CD4-positive, alpha-beta T cell treated with Interleukin-6 at 100 ng/mL for 8 hours (primary cell): ENCODE measurements at places on chromosomes 7 and 10.

- no peak for DNase-seq
Measured at GRCh38 chr7:22665923-22666322, 61.1 kb upstream of the IL6 start.

GRCh38 chr10:118488710-118489497 lies 106.5 kb downstream of the PRLHR start:
- no peak for DNase-seq

GRCh38 chr7:128353189-128353588 lies 8.3 kb downstream of the PRRT4 start:
- DNase-seq: no peak

- DNase-seq: no peak
Measured at GRCh38 chr7:158970132-158970531, 113.8 kb downstream of the DYNC2I1 start.

DNA sequence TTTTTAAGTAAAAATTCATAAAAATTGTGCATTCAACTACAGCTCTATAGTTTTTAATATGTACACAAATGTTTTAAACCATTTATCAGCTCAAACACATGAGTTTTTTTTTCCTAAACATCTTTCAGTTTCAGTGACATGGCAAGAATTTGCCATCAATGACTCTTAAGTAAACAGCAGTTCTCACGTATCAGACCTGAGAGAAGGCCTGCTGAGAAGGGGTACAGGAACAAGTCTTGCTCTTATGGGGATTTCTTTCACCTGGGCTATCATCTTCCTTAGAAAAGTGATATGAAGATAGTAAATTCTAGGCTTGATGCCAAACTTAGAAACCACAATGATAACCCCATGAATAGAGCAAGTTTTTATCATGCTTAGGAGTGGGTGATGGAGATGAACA lies 467.8 kb downstream of the ARL4A start:
- DNase-seq: no peak

DNA sequence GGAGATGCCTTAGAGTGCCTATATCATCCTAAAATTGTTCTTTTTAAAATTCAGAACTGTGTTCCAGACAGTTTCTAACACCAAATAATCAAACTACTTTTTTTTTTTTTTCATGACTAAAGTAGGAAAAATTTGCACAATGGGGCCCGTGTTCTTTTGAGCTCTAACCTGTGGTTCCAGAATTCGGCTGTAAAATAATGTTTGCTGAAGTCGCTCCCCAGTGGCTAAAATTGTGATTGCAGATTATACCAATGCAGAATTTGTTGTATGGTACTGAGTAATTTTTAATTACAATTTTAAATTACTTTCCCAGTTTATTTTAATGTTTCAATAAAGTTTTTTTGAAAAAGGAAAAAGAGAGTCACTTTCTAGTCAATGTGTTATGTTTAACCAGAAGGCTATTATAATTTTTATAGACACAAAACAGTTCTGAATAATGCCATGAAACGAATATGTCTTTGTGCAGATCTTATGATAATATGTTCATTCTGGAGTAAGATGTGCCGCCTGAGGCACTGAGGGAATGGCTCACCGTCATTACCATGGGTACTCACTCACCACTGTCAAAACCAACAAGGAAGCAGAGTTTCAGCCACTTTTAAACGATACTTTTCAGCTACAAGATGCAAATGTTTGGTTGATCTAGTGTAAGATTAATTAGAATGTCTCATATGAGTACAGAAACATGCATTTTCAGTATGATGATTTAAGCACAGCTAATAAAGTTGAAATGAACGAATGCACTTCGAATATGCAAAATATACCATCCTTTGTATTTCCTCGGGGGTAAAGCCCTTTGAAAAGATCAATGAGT lies 173.6 kb downstream of the PRKCQ start:
- peak; percentile 8 for DNase-seq

- no peak for DNase-seq
Measured at GRCh38 chr7:12909483-12909882, 222.1 kb downstream of the ARL4A start.

- DNase-seq: no peak
Measured at GRCh38 chr7:68406480-68406879, 1191.8 kb upstream of the AUTS2 start.

- no peak for DNase-seq
Measured at GRCh38 chr7:47091141-47091540, 490.8 kb downstream of the TNS3 start.

GRCh38 chr7:71517940-71518699 lies 386.2 kb downstream of the GALNT17 start:
- DNase-seq: no peak

DNA sequence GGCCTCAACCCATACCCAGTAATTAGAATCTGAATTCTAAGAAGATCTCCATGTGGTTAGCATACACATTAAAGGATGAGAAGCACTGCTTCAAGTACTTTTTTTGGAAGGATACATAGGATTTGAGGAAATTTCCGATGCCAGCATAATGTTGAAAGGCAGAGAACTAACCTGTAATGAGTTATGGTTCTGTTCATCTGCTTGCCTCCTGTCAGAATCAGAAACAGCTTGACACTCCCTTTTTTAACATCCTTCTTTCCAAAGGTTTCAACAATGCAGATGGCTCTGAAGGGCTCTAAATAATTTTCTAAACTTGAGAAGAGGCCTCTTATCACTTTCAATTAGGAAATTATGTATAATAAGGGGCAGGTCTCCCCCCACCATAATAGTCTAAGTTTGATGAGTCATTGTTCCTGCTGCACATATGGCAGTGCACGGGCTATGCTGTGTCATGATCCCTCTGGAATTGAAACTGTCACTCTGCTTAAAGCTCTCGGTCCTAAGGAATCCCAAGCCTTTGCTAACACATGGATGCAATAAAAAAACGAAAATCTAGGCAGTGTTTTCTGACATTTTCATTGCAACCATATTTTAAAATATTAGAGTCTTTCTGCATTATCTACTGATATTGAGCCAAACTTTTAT lies 291.2 kb upstream of the FZD1 start:
- DNase-seq: no peak

DNA sequence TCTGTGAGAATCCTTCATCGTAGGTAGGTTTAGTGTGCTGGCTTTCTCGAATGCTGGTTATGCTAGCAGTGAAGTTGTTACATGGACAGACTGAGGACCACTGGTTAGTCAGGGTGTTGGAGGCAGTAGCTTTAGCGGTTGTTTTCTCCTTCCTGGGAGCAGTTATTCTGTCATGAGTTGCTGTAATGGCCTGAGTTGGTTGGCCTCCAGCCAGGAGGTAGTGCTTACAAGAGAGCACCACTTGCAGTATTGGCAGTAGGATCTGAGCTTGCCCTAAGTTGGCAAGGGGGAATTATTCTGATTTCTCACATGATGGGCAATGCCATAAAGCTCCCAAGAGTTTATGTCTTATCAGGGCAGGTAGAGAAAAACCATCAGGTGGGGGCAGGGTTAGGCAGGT lies 58.0 kb downstream of the IPMK start:
- DNase-seq: no peak

DNA sequence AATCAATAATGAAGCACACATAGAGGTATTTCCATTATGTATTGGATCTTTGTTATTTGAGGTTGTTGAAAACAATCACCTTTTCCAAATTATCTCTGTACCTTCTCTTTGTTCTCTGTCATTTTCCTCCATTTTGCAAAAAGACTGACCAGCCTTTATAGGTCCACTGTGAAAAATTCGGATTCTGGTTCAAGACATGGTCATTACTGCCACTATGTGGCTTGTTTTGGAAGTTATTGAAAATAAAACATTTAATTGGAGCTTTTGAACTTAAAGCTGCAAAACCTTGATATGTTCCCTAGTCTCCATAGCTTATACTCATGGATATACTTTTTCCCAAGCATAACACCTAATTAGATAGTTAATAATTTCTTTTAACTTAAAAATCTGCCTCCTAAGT lies 1094.4 kb downstream of the NRG3 start:
- DNase-seq: no peak
